PC-3 (cell line): ENCODE measurements at places on chromosomes 2 and 18. TPM values are rescaled to one million over a fixed set of nuclear protein-coding genes. Genes with fewer than 3 reads are reported as not detected.
A peak's percentile ranks its signal among the peaks of the same experiment; 100 is the strongest.

COX7A2L gene
- total RNA-seq, result 106 and 120 TPM in 2 replicates

PRKCE gene
- total RNA-seq, result 4.4 and 7.0 TPM in 2 replicates

ACMSD gene
- total RNA-seq, result not detected in 2 replicates

KLF7 gene
- total RNA-seq, result 4.0 and 5.6 TPM in 2 replicates

COPS7B gene
- total RNA-seq, result 37.6 and 43.5 TPM in 2 replicates

SH3RF3 gene
- 11.7 and 16.3 TPM in 2 replicates for total RNA-seq

DNA sequence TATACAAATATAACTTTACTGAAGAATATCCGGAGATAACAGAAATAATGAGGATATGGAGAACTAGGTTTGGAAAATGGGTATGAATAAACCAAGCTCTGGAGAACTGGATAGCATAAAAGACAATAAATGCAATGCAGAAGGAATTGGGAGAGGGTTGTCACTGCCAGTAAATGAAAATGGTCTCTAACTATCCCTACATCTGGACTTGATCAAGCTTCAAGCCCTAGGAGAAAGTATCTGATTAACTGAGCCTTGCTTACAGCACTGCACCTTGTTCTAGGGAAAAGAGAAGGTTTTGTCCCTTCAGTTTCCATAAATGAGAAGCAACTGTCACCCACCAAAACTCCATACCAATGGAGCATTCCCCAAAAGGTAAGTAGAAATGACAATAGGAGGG lies 514.6 kb upstream of the ZEB2 start:
- H3K4me3 ChIP-seq, result no peak overlapping the region
- no peaks in the 10 kb centered on the region for H3K4me1 ChIP-seq
- no peaks in the 10 kb centered on the region for H3K27me3 ChIP-seq
- no peak for DNase-seq
- H3K36me3 ChIP-seq, result no peaks in the 10 kb centered on the region

- H3K36me3 ChIP-seq, result no peaks in the 10 kb centered on the region
- no peak for DNase-seq
- no peaks in the 10 kb centered on the region for H3K4me1 ChIP-seq
- peaks cover 74% of the 10 kb centered on the region for H3K27me3 ChIP-seq
- H3K4me3 ChIP-seq, result no peak overlapping the region
- no peak overlapping the region for H3K27ac ChIP-seq
These were observed 101.6 kb upstream of the THOC1 start for GRCh38 chr18:369224-370015.

GRCh38 chr2:96965781-96966514 lies 20.4 kb downstream of the FAM178B start:
- no peak overlapping the region for H3K4me3 ChIP-seq
- DNase-seq, result no peak
- H3K36me3 ChIP-seq, result no peaks in the 10 kb centered on the region
- no peaks in the 10 kb centered on the region for H3K4me1 ChIP-seq

DNA sequence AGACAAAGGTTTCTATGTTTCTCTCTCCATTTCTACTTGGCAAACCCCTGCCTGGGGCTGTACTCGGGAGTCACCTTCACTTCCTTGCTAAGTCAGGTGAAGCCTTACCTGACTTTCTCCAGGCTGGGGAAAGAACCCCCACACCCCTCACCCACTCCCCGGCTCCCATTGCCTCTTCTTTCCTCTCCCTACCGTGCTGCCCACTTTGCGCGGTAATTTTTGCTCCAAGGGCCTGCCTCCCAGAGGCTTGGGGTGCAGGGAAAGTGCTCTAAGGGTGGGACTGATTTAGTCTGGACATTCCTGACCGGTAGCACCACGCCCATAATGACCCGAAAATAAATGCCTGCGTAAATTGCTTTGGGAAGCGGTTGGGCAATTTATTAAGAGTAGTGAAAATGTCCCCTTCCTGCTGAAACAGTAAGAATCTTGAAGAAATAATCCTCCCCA lies 49.1 kb upstream of the ATP6V1B1 start:
- no peak overlapping the region for H3K4me3 ChIP-seq
- no peak for DNase-seq
- H3K4me1 ChIP-seq, result no peaks in the 10 kb centered on the region
- H3K27ac ChIP-seq, result no peak overlapping the region
- H3K36me3 ChIP-seq, result no peaks in the 10 kb centered on the region
- H3K27me3 ChIP-seq, result peaks cover 38% of the 10 kb centered on the region

DNA sequence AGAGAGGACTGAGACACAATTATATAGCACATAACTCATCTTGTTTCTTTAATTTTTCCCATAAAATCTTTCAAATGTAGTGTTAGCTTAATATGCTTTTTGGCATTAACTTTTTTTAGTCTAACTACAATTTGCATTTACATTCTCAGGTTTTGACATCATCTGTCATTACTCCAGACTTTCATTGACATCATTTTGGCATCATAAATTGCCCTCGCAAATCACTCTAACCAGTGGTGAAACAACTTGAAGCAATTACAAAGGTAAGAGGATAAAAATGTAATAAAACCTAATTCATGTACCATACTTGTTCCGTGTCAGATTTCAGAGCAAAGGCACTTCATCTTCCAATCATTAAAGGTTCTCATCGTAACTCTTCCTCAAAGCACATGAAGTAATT lies 41.4 kb downstream of the RFX8 start:
- H3K4me3 ChIP-seq, result no peak overlapping the region
- peaks cover 26% of the 10 kb centered on the region for H3K4me1 ChIP-seq
- H3K27me3 ChIP-seq, result no peaks in the 10 kb centered on the region
- no peak for DNase-seq
- peak overlapping the region; percentile 70 for H3K27ac ChIP-seq
- no peaks in the 10 kb centered on the region for H3K36me3 ChIP-seq

DNA sequence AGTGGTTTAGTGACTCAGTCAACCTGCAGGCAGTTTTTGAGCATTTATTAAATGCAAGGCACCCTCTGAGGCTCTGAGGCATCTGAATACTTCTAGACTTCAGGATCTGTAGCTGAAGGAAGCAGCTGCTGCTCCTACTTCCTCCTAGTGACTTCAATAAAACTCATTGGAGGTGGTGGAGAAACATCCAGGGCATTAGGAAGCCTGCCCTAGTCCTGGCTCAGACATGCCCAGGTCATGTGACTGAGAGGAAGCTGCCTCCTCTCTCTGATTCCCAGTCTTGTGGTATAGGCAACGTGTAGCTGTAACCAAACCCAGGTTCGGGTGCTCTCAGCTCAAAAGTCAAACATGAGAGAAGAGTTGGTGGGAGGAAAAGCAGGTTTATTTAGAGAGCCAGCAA lies 287.2 kb upstream of the GYPC start:
- H3K4me3 ChIP-seq, result no peak overlapping the region
- H3K4me1 ChIP-seq, result no peaks in the 10 kb centered on the region
- no peak for DNase-seq
- no peaks in the 10 kb centered on the region for H3K36me3 ChIP-seq
- no peaks in the 10 kb centered on the region for H3K27me3 ChIP-seq

- H3K27me3 ChIP-seq, result no peaks in the 10 kb centered on the region
- H3K27ac ChIP-seq, result no peak overlapping the region
- H3K4me3 ChIP-seq, result no peak overlapping the region
- DNase-seq, result no peak
- H3K36me3 ChIP-seq, result 0 out of 2 replicates have a peak, but pooled peaks cover 3% of the 10 kb centered on the region
These were observed 57.8 kb downstream of the PDK1 start for GRCh38 chr2:172613615-172614231.

DNA sequence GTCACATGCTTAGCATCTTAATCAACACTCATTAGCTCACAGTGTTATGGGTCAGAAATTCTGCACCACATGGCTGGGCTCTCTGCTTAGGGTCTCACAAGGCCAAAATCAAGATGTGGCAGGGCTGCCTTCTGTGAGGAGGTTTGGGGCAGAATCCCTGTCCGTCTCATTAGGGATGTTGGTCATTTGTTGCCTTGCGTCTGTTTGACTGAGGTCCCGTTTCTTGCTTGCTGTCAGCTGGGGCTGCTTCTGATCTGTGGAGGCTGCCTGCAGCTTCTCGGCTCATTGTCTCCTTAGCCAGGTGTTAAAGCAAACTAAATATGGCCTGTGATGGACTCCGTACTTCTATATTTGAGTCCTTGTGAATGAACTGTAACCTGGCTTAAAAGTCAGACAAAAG lies 146.5 kb downstream of the NDUFA10 start:
- no peak overlapping the region for H3K27ac ChIP-seq
- H3K36me3 ChIP-seq, result no peaks in the 10 kb centered on the region
- peaks cover 50% of the 10 kb centered on the region for H3K27me3 ChIP-seq
- H3K4me1 ChIP-seq, result no peaks in the 10 kb centered on the region
- H3K4me3 ChIP-seq, result no peak overlapping the region

DNA sequence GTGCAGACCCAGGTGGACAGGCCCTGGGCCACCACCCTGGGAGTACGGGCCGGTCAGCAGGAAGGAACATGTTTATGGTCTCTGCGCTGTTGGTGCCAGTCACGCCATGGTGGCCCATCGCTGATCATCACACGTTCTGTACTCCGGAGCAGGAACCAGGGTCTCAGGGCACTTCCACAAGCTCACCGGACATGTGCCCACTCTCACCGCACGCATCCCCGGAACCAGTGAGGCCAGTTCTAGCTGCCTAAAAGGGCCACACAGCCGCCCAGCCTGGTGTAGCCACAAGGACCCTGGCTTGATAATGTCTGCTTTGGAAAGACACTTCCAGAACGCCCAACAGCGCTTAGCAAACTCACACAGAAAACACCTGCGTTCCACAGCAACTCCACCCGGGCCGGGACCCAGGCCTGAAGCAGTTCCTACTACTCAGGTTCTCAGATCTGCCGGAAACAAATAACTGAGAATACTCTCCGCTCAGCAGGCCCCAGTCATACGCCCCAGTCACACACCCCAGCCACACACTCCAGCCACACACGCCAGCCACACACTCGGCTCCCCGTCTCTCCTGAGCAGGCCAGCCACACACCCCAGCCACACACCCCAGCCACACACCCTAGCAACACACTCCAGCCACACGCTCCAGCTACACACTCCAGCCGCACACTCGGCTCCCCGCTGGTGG lies 123.3 kb downstream of the HDAC4 start:
- H3K27ac ChIP-seq, result no peak overlapping the region
- H3K4me3 ChIP-seq, result no peak overlapping the region
- H3K36me3 ChIP-seq, result no peaks in the 10 kb centered on the region
- peaks cover 40% of the 10 kb centered on the region for H3K4me1 ChIP-seq
- no peaks in the 10 kb centered on the region for H3K27me3 ChIP-seq
- DNase-seq, result no peak
